ENCODE measurements at places on chromosomes 3 and 15.

DNA sequence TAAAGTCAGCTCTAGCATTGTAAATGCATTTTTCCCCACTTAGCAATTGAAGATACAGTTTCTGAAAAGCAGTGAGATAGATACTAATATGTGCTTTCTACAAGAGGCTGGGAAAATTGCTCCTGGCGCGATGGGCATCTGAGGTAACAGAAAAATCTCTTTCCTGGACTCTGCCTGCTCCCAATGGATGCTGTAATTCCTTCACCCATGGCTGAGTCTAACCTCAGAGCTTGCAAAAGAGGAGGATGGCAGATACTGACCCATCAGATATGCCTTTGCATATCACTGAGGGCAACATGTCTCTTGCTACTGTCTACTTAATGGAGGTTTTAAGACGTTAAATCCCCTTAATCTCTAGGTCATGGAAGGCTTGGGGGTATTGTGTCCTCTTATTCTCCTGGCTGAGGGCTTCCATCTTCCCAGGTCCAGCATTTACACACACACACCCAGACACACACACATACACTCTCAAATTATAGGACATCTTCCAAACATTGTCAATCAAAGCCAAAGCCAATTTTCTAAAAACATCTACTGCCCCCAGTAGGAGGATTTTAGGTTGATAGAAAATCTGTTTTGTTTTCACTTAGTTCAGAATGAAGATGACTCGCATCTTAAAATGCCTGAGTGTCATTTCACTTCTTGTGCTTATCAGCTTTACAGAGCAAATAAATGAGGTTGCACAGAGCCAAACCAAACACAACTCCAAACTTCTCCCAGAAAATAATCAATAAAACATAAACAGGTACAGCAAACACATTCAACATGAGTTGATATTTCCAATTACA lies 2.4 kb downstream of the TRPM1 start:
- DNase-seq, result no peak

DNA sequence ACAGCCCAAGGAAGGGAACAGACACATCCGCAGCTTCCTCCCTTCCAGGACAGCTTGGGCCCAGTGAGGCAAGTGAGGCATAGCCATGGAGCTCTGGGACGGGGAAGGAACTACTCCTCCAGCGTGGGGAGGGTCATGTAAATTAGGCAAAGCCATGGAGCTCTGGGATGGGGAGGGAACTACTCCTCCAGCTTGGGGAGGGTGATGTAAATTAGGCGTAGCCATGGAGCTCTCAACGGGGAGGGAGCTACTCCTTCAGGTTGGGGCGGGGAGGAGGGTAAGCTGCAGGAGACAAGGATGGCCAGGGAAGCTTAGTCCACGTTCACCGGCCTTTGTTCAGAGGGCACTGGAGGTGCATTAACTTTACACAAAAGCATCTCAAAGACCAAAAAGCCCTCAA lies 21.1 kb upstream of the BDH1 start:
- DNase-seq, result no peak

GRCh38 chr3:57048052-57048671 lies 12.3 kb upstream of the SPATA12 start:
- DNase-seq, result no peak

- no peak for DNase-seq
Measured at GRCh38 chr3:52237657-52238172, 1.2 kb downstream of the TWF2 start.

DNA sequence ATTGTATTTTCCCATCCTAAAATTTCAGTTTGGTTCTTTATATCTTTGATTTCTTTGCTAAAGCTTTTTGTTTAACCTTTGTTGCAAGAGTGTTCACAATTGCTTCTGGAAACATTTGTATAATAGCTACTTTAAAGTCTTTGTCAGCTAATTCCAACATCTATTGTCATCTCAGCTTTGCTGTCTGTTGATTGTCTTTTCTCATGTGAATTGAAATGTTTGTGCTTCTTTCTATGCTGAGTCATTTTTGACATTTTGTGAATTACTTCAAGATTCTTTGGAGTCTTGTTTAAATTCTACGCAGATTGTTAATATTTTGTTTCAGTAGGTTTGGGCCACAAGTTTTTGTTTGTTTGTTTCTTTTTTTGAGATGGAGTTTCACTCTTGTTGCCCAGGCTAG lies 73.2 kb downstream of the SUCNR1 start:
- no peak for DNase-seq

DNA sequence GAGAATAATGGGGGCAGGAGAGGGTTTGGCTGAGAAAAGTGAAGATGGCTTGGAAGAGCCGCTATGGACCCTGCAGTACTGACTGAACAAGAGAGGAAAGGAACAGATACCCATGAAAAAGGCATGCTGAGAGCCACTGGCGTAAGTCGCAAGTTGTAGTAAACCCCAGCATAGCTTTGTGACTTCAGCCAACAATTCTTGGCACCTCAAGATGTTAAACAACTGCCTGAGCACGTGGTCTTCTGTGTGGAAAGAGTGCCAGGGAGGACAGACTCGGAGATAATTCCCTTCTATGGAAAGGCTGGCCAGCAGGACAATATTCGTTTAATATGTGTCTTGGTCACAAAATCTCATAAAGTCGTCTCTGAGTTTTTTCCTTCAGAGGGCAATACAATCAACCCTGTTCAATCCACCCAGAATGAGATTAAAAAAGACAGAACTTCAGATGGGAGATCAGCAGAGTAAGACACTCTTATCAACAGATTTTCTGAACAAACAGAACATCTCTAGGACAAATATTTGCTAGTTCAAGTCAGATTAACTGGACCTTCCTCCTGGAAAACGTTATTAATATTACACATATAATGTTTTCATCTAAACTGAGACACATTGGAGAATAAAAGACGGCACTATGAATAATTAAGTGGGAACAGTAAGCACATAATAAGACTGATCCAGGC lies 49.2 kb downstream of the NEK10 start:
- no peak for DNase-seq

DNA sequence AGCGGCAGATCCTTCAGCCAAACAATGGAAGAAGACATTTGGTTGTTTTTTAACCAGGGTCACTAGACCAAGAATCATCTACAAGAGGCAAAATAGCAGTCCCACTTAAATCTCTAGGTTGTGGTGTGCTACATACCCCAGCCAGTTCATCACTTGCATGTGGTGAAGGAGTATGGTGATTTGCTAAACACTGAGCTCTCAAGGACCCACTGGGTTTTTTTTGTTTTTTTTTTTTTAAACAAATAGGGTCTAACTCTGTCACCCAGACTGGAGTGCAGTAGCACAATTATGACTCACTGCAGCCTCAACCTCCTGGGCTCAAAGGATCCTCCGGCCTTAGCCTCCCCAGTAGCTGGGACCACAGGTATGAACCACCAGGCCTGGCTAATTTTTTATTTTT lies 508.0 kb downstream of the FOXP1 start:
- DNase-seq, result no peak

DNA sequence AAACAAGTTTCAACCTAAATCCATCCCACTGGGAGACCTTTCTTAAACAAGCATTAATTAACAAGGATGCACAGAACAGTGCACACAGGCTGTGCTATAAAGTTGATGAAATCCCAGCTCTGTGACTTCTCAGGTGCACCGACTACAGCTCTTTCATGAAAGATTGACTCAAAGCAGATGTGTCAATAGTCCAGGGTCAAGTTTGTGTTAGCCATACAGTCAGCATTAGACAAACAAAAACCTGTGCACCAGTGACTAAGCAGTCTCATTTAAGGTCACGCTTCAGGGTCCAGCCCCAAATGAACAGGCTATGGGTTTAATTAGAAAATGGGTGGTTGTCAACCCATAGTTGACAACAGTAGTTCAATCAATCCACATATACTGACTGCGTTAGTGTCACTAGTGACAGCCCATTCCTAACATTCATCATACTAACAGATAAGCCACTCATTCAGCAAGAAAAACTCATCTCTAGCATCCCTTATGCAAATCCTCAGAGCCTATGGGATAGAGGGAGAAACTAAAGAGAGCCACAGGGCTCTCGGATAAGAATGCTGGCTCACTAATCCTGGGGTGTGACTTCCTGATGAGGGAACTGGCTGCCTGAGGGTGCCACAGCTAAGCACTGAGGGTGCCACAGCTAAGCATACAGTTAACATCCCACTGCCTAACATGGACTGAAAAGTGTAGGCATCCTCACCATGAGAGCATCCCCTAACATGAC lies 84.1 kb downstream of the WNT5A start:
- DNase-seq, result no peak

- DNase-seq, result no peak
Measured at GRCh38 chr3:42014458-42014920, 52.6 kb upstream of the ULK4 start.

- DNase-seq, result no peak
Measured at GRCh38 chr15:70217226-70218160, 119.8 kb upstream of the TLE3 start.

DNA sequence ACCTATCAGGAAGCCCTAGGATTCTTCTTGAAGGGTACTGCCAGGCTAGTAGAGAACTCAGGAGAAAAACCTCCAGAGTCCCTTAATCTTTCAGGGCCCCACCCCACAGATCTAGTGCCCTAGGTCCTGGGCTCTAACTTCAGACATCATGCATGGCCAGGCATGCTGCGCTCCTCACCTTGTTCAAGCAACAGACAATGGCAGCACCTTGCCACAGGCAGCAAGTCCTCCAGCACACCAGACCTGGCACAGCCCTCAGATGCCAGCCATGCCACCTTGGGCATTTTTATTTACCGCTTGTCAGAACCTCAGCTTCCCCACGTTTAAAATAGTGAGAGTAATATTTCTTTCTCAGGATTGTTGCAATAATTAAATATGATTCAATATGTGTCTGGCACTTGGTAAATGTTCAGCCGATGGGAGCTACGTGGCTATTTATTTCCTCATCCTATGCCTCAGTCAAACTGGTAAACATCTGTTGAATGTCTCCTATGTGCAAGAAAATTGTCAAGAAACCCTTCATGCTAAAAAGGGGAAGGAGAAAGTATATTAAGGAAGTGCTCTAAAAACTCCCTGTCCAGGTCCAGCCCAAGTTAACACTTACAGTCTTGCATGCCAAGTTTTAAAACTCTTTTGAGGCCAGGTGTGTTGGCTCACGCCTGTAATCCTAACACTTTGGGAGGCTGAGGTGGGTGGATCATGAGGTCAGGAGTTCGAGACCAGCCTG lies 14.5 kb upstream of the CCR1 start:
- no peak for DNase-seq

DNA sequence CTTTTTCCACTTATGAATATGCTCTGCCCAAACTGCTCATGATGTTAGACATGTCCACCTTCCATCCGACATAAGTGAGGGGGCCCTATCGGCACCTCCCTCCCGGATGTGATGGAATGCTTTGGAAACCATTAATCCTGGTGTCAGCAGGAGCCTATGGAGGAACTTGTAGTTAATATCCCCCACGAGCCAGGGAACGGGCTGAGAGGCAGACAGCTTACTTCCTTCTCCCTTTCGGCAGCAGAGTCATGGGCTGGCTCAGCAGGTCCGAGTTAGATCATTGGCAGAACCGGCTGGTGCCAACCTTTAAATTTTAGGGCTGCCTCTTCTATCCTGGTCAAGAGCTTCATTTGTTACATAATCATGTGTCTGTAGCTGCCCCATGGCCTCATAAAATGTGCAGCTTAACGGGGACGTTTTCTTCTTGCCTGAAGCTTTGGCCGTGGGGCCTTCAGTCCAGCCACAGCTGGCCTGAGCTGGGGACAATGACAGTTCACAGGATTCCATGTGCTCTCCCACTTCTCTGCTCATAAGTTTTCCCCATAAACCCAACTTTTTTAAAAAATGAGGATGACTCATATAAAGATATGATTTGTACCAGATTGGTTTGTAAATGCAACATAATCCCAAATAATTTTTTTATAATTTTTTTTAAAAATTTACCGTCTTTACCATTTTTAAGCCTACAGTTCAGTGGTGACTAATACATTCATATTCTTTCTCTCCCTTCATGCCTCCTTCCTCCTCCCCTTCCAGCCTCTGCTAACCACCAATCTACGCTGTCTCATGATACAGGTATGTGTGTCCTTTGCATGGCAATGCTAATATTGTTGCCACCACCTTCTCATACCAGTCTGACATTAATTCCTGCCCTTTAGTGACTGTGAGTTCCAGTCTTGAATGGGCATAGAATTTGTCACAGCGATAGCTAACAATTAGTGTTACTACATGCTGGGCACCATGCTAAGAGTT lies 62.2 kb upstream of the RGMA start:
- DNase-seq, result no peak

DNA sequence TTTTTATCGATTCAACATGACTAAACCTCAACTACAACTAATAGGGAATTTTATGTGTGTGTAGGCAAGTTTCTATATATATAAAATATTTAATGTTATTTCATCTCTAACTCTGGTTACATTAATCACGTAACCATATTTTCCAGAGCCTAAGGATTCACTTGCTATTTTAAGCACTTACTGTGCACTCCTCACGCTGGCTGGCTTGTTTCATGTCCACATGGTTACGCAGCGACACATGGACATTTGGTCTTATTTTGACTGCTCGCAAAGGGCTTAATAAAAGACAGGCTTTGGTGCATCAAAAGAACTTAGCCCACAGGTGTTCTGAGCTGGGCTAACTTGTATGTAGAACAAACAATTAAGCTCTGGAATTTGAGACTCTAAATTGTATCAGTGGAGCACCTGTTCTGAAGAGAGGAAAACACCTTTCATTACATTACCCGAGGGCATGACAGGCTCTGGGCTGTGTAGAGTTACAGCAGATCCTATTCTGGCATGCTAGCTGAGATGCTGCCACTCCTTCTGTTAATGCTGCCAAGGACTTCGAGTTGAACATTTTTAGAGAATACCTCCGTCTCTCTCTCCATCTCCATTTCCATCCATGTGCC lies 130.0 kb upstream of the NR2F2 start:
- DNase-seq, result no peak

DNA sequence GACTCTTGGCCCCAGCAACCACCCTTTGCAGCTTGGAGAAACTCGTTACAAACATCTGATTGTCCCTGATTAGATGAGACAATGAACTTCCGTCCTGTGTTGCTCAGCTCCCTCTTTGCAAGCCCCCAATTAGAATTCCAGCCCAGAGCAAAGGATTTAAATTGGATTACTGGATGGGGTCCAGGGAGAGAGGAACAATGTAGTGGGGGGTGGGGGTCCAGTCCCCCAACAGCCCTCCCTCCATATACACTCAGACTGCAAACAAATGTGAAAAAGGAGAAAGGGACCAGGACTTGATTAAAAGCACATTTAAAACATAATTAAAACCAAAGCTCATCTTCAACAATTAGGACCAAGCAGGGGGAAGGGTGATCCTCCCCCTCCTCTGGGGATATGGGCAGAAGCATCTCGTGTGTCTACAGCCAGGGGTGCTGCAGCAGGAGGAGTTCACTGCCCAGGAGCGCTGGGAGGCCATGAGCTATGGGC lies 71.7 kb upstream of the TMEM115 start:
- no peak for DNase-seq

GRCh38 chr3:12454816-12455121 lies 29.5 kb upstream of the TSEN2 start:
- no peak for DNase-seq

DNA sequence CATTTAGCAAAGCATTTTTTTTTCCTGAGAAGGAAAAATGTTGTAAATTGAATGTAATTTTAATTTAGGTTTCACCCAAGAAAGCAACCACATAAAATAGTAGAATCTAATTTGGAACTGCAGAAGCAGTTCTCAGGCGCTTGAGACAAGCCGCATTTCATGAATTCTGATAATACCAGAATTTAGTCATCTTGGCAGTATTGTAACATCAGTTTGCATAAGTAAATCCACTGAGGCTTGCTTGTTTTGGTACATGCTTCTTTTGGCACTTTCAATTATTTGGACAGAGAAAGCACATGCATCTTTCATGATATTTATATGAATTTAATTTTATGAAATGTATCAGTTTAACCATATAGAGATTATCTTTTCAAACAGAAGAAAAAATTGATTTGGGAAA lies 389.7 kb upstream of the ROBO1 start:
- no peak for DNase-seq

All from stimulated activated CD8-positive, alpha-beta memory T cell treated with anti-CD3 and anti-CD28 coated beads, Interleukin-15, amount 100 ng/mL, for 24 hours (primary cell).